ENCODE measurements at places on chromosomes 13 and 19.
A peak's percentile ranks its signal among the peaks of the same experiment; 100 is the strongest.

- no peak for DNase-seq
Observed at GRCh38 chr13:97539651-97540610, 106.0 kb downstream of the RAP2A start.

DNA sequence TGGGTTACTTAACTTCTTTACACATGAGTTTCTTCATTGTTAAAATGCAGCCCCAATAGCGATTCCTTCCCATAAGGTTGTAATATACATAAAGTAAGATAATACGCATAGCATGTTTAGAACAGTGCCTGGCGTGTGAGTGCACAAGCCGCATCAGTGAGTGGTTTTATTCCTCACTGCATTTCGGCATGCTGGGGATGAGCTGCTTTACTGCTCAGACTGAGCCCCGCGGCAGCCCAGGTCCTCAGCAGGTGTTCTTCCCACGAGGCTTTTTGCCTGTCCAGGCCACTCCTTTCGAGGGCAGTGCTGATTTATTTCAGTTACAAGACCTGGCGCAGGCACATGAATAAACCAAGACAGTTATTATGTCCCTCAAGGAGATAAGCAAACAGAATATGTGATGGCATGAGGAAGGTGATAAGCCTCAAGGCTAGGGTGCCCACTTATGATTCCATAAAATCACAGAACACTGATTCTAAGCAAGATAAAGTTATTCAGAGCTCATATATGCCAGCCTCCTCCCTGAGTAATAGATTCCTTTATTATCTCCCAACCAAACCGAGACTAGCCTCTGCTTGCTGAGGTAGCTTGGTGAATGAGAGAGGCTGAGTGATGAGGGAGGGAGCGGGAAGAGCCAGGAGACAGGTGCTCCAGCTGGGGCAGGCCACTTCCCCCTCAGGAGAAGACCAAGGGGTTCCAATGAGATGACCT lies 505.5 kb downstream of the DIAPH3 start:
- DNase-seq, result no peak

DNA sequence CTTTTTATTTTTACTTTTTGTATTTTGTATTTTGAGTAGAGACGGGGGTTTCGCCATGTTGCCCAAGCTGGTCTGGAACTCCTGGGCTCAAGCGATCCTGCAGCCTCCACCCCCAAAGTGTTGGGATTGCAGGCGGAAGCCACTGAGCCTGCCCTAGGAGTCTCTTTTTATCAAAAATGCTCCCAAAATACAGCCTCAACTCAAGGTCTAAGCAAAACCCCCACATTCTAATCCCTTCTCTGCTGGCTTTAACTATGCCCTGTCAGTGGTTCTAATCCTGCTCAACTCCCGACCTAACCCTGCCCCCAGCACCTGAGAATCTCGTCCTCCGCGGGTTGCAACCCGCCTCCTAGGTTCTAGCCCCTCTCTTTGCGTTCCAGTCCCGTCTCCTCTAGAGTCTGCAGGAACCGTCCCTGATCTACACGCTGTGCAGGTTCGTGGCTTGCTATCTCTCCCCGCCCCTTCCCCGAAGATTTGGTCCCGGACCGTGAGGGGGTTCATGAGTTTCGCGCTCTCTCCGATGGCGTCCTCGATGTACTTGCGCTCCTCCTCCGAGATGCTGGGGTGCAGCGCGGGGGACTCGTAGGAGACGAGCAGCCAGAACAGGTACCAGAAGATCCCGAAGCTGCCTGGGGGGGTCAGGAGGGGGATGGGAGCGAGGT lies 8.0 kb downstream of the SLC17A7 start:
- DNase-seq, result no peak

GRCh38 chr13:110726726-110727125 lies 13.2 kb downstream of the ING1 start:
- no peak for DNase-seq

GRCh38 chr13:102041544-102041943 lies 360.3 kb downstream of the FGF14 start:
- DNase-seq, result no peak

- DNase-seq, result no peak
Observed at GRCh38 chr19:15296353-15296752, 36.0 kb downstream of the BRD4 start.

DNA sequence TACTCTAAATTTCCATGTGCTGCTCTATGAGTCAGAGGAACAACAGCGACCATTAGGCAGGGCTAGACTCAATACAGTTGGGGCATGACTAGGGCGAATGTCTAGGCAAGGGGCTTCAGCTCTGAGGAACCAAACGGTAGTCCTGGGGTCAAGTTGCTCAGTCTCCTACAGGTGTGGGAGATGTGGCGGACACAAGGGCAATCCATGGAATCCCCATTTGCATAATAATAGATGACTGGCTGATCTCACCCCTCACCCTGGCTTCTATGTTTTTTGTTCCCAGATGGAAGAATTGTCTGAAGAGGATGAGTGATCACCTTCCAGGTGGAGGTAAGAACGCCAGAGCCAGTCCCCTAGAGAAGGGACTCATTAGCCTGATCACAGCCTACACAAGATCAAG lies 1048.2 kb upstream of the MIR17HG start:
- DNase-seq, result no peak

DNA sequence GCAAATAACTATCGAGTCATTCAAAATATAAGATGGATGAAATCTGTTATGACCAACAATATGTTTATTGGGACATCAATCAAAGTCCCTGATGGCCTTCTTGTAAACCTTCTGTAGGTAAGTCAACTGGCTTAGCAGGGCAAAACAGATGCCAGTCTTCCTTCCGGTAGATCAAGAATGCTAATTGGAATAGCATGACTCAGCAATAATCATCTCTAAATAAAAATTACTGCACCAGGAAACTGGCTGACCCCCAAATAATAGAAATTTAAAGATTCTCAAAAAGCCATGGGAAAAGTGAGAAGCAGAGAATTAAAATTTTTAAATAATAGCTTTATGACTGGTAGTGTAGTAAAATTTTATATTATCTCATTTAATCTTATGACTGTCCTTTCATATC lies 1005.4 kb downstream of the OLFM4 start:
- no peak for DNase-seq

- DNase-seq, result no peak
Observed at GRCh38 chr19:35293808-35294207, 1.8 kb downstream of the MAG start.

GRCh38 chr13:90414691-90415596 lies 932.5 kb upstream of the MIR17HG start:
- no peak for DNase-seq

GRCh38 chr19:11861301-11861700 lies 12.8 kb downstream of the ZNF439 start:
- no peak for DNase-seq

GRCh38 chr13:102724923-102725322 lies 30.1 kb upstream of the METTL21C start:
- DNase-seq, result no peak

GRCh38 chr13:44906713-44907112 lies 82.6 kb downstream of the NUFIP1 start:
- no peak for DNase-seq

- peak; percentile 32 for DNase-seq
Observed at GRCh38 chr19:40433391-40434216, 7.8 kb upstream of the SERTAD1 start.

DNA sequence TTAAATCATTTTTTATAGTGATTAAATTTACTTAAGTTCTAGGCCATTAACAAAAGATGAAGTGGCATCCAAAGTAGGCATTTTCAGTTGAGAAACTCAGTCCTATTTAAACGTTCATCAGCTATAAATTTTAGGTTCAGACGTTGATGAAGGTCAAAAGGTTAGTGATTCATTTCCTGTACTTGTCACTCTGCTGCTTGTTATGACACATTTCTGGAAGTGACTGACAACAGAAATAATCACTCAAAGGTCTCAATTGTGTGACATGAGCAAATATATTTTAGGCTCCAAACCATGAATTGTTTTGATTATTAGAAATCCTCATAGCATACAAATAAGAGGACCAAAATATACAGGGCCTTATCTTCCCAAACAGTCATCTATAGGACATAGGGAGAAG lies 10.3 kb upstream of the EDNRB start:
- DNase-seq, result no peak

- DNase-seq, result no peak
Observed at GRCh38 chr19:17332677-17333581, 1.7 kb downstream of the ANO8 start.

- no peak for DNase-seq
Observed at GRCh38 chr13:91097269-91097668, 250.2 kb upstream of the MIR17HG start.

DNA sequence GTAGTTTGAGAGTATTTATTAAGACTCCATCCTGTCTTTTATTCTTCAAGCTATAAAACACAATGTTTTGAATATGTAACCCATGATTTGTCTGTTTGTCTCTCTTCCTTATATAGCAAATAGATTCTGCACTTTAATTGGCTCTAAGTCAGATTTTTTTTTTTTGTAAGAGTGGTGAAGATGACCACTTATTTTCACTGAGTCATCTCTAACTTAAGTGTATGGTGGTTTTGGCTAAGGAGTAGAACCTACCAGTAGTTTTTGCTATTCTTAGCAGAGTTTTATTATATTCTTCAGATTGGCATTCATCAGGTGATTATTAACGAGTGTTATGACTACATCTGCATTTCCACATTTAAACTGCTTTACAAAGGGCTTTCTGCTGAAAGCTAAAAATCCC lies 194.7 kb downstream of the LMO7 start:
- no peak for DNase-seq

Measured in activated T-cell treated with anti-CD3 and anti-CD28 coated beads for 1 hour (primary cell).